ENCODE measurements at places on chromosomes 3 and 15. TPM values are rescaled to one million over a fixed set of nuclear protein-coding genes. Genes with fewer than 3 reads are reported as not detected.

DNA sequence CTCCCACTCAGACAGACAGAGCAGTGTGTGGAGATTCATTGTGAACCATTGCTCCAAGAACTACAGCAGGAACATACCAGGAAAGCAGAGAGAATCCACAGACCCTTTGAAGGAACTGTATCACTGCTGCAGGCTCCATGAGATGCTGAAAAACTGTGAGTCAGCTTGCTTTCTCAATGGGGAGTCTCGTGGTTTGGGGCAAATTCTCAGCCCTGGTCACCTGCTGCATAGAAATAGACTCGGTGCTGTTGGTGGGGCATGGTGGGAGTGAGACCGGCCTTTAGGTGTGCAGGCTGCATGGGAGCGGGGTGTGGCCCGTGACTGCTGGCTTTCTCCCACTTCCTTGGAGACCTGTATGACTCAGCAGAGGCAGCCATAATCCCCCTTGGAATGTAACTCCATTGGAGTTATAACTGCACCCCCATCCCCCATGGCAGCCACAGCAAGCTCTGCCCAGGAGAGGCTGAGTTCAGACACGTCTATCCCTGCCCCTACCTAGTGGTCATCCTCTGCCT, 35.6 kb downstream of the ALCAM start:
- no peaks in the 10 kb centered on the region for H3K4me1 ChIP-seq
- DNase-seq: no peak
- no peaks in the 10 kb centered on the region for H3K27me3 ChIP-seq

DNA sequence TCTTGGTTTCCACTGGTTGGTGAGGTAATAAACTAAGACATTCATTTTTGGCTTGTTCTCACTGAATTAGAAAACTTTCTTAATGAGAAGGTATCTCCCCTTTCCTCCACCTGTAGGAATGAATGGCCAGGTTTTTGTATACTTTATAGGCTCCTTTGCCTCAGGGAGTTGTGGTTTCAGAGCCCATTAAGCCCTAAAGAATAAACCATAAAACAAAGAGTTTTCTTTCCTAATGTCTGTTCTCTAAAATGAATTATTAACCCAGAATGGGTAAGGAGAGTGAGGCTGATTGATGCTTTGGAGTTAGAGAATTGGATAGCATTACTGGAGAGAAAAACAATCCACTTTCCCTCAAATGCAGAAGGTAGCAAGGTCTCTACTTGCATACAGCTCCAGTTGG, 67.6 kb downstream of the TIGIT start:
- peaks cover 4% of the 10 kb centered on the region for H3K4me1 ChIP-seq
- no peaks in the 10 kb centered on the region for H3K27me3 ChIP-seq
- peaks cover 3% of the 10 kb centered on the region for H3K36me3 ChIP-seq

- peak; percentile 43 for DNase-seq
- peaks cover 11% of the 10 kb centered on the region for H3K27me3 ChIP-seq
- H3K4me1 ChIP-seq: peaks cover 10% of the 10 kb centered on the region
- no peaks in the 10 kb centered on the region for H3K36me3 ChIP-seq
- H3K27ac ChIP-seq: peak overlapping the region; percentile 43
These were observed 78.5 kb upstream of the FAM174B start for GRCh38 chr15:92733934-92734521.

- H3K4me1 ChIP-seq: peaks cover 6% of the 10 kb centered on the region
- no peak overlapping the region for H3K27ac ChIP-seq
- H3K27me3 ChIP-seq: peaks cover 39% of the 10 kb centered on the region
- no peak for DNase-seq
- H3K4me3 ChIP-seq: no peak overlapping the region
- no peaks in the 10 kb centered on the region for H3K36me3 ChIP-seq
These were observed 67.1 kb upstream of the SH3GL3 start for GRCh38 chr15:83380059-83380458.

FBLN2 gene
- total RNA-seq: 0.35 TPM

Data from activated CD8-positive, alpha-beta memory T cell treated with anti-CD3 and anti-CD28 coated beads, Interleukin-2, amount 10 ng/mL, durations not matched to agents 7 days and 5 days (primary cell).